ENCODE measurements at places on chromosomes 1 and 21.

DNA sequence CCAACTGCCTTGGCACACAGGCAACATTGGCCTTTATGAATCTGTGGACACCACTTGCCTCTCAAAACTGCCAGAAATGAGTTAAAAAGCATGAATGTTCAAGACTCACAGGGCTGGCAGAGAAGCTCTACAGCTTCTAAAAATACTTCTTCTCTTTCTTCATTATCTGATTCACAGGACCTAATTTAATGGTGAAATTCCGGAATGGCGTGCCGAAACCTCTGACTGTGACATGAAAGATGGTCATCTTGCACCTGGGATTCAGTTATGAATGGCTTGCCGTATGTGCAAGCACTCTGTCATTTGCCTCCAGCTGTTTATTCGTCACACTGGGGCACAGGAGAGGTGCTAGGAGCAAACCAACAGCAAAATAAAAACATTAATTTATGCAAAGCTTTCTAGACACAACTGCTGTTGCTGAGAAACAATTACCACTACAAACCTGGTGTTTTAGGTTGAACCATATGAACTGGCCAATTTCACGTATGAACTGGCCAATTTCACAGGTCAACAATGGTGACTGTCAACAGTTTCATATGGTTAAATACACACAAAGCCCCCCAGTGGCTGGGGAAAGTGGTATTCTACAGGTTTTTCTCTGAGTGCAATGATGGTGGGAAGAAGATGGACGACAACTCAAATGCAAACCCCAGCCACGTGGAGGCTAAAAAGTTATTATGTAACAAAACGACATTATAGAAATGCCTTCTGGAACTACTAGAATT, 648.3 kb downstream of the KIF26B start:
- DNase-seq, result no peak

- no peak for DNase-seq
Measured at GRCh38 chr1:231134624-231135023, 27.2 kb upstream of the TRIM67 start.

- DNase-seq, result no peak
Measured at GRCh38 chr1:70358921-70359564, 4.5 kb upstream of the ANKRD13C start.

DNA sequence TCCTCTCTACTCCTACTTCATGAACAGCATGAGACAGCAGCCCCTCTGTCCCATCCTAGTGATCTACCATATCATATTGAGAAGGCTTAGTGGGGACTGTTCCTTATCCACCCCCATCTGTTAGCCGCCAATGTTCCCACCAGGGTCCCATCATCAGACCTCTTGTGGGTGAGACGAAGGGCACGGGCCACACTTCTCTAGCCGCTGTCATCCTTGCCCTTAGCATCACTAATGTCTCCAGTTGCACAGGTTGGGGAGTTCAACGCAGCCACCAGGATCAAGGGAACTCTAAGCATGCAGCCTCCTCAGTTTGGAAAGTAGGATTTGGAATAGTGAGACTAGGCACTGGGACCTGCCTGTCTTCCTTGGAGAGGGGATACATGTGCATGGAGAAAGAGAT, 20.1 kb downstream of the INKA2 start:
- DNase-seq, result no peak

DNA sequence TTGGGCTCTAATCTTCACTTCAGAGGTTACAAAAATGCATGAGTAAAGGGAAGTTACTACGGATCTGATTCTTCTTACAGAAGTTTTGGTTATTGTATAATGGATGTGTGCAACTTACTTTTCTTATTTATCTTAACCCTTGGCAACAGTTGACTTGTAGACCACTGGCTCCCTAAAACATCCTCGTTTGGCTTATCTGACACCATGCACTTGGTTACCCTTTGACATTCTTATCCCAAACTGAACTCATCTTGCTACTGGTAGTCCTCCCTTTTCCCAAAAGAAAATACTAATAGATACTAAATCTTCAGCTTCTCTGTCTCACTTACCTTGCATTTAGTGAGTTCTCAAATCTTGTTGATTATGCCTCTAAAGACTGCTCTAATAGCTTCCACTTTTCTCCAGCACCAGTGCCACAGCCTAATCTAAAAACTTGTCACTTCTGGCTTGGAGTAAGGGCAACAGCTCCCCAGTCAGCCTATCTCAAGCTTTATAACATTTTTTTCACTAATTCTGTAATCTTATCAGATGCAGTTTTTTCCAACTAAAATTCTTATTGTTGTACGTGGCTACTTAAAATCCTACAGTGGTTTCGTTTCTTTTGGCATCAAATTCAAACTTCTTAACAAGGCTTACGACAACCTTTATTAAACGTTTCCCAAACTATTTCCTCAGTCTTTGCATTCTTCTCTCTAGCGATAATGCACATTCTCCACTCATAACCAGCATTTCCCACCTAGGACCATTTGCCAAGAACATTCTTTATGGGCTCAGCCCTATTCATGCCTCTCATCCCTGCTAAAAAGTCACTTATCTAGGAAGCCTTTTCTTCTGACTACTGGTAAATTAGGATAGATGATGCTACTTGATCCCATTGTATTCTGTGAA, 204.2 kb downstream of the KCNT2 start:
- peak; percentile 48 for DNase-seq

DNA sequence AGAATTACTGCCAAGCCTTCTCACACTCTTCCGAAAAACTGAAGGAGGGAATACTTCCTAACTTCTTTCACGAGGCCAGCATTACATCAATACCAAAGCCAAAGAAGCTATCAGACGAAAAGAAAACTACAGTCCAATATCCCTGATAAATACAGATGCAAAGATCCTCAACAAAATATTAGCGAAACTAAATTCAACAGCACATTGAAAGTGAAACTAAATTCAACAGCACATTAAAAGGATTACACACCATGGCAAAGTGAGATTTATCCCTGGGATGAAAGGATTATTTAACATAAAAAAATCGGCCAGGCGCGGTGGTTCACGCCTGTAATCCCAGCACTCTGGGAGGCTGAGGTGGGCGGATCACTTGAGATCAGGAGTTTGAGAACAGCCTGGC, 176.8 kb downstream of the FAF1 start:
- DNase-seq, result no peak

DNA sequence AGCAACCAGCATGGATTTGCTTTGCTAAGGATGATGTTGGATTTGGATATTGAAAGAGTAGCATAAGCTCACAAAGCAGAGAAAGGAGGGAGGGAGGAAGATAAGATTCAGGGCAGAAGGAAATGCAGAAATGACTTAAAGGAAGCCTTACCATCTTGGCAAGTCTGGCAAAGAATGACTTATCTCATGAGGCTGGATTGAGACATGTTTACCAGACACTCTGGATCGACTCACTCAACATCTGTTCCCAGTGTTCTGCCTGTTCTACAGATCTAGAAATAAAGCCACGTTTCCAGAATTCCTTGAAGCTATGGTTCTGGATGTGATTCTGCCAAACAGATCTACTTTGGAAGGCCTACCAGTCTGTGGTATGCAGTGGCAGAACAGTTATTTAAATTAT, 38.8 kb upstream of the CTBS start:
- DNase-seq, result no peak

GRCh38 chr1:172723251-172723650, 64.3 kb downstream of the FASLG start:
- no peak for DNase-seq

DNA sequence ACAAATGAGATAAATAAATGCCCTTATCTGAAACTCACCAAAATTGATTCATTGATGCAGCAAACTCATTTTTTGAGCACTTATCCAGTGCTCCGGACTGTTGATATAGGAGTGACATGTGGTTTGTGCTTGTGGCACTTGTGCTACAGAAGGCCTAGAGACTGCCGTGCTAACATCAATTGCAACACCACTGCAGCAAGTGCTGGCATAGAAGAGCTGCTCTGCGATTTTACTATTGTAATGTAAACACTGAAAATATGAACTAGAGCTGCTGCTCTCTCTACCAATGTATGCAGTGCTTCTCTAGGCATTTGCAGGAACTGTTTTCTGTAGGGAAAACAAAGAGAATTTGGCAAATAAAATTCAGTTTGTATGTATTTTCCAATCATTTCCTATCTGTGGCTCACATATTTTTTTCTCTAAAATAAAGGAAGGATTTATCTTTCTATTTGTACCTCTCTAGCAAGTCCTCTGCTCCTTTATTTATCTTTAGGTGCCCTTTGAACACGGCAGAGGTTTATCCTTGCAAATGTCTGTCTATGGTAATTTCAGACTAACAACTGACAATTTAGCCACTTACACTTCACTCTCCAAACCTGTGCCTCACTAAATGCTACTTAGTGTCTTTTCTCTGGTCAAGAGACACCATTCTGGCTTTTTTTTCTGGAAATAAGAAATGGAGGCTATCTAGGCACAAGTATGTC, 409.5 kb upstream of the ADGRL2 start:
- DNase-seq, result no peak

- DNase-seq, result no peak
Measured at GRCh38 chr1:177960939-177961622, 8.8 kb downstream of the SEC16B start.

GRCh38 chr1:11648732-11649158, 5.5 kb downstream of the FBXO2 start:
- DNase-seq, result no peak

- DNase-seq, result no peak
Measured at GRCh38 chr1:245060684-245061374, 94.0 kb upstream of the KIF26B start.

DNA sequence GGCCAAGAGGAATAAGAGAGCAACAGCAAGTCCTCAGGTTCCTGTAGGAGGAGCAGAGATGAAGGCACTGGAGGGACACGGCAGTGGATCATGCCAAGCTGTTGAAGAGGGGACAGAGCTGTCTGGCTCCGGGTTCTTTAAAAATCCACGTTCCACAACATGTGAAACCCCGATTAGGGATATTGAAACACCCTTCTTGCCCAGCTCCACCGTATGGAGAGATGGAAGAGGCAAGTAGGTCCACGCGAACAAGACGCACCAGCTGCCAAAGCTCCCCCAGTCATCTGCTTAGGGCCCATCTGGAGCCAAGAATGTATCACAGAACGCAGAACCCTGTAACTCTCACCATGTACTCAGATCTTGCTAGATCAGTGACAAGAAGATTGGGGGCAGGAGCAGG, 3.9 kb downstream of the C1orf198 start:
- no peak for DNase-seq

DNA sequence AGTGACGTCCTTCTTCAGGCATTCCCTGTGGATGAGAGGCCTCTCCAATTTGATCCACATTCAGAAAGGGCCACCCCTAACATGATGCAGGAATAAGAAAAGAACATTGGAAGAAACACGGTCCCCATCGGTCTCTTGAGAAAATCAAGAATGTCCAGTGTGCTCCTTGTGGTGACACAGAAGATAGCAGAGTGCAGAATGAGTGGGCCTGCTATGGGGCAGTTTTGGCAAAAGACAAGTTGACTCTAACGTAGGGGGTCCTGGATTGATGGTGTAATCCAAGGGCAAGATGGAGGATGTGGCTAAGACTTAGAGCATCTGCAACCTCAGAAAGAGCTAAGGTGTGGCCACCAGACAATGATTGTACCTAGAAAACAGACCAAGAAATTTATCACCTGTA, 45.1 kb upstream of the COP1 start:
- no peak for DNase-seq
